SK-N-DZ (cell line): ENCODE measurements at places on chromosomes 3 and 15.

DNA sequence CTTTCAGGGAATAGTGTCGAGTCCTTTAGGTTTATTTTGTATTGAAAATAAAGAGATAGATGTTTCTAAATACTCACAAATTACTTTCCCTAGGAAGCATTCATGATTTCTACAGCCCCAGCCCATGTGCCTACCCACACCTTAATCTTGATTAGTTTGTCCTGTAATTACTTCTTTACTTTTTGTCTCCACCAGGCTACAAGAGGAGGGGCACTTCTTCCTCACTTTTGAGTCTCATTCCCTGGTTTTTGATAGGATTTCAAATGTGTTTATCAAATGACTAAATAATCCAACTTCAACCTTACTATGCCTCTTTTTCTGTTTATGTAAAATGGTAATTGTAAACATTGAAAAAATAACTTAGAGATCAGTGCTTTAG lies 1.8 kb downstream of the PXK start:
- no peak for DNase-seq

DNA sequence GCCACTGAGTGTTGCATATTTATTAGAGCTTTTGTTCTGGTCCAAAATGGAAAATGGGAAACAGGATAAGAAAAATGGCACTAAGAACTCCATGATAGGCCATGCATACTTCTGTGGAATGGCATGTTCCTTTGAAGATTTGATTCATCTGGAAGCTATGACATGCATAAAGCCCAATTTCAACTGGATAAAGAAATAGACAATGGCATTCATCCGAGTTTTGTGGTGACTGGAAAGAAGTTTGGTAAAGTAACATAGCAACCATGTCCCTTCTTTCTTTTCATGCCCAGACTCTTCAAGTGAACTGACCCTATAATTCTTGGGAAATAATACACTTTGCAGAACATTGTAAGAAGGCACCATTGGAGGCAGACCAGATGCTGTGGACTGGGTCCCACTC lies 368.4 kb upstream of the IL12A start:
- no peak for DNase-seq

GRCh38 chr3:42529468-42529867 lies 27.0 kb downstream of the VIPR1 start:
- no peak for DNase-seq

- no peak for DNase-seq
These were observed 1.6 kb downstream of the TTC21A start for GRCh38 chr3:39109086-39109485.

GRCh38 chr15:40637221-40637745 lies 43.2 kb downstream of the KNL1 start:
- no peak for DNase-seq

- DNase-seq, result no peak
These were observed 229.7 kb upstream of the TBL1XR1 start for GRCh38 chr3:177426878-177427495.

DNA sequence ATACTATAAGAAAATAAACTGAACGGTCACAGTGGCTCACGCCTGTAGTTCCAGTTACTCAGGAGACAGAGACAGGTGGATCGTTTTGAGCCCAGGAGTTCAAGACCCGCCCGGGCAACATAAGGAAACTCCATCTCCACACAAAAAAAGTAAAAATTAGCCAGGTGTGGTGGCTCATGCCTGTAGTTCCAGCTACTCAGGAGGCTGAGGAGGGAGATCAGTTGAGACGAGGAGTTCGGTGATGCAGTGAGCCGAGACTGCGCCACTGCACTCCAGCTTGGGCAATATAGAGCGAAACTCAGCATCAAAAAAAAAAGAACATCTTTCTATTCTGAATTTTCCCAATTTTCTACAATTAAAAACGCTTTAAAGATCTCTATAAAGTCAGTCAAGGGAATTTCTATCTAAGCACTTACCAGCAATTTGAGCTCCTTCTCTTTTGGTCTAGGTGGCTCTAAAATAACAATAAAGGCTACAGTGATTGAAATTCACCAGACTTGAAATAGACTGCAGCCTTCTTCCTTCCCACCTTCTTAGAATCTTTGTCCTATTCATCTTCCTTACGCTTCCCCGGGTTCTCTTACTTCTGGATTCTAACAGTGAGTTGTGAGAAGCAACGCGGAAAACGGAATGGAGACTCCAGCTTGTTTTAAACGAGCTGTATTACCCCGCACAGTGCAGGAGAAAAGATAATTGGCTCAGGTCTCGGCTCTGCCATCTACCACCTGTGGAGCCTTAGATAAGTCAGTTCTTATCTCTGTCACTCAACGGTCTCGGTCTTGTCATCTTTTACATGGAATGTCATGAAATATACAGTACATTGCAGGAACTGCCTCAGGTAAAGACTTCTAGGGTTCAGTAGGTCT lies 812 bp upstream of the SEC62 start:
- DNase-seq, result no peak

GRCh38 chr3:26256224-26256623 lies 366.3 kb upstream of the LRRC3B start:
- DNase-seq, result no peak

- DNase-seq, result no peak
These were observed 67.6 kb downstream of the TUSC7 start for GRCh38 chr3:116776880-116777785.

GRCh38 chr3:9913601-9914000 lies 3.3 kb upstream of the IL17RC start:
- no peak for DNase-seq
